Activated naive CD8-positive, alpha-beta T cell treated with anti-CD3 and anti-CD28 coated beads, Interleukin-2, amount 50 U/mL, for 24 hours (primary cell): ENCODE measurements at places on chromosomes 1 and 21.

GRCh38 chr1:202034683-202035462 is 24.5 kb downstream of the ELF3 start:
- H3K36me3 ChIP-seq = no peaks in the 10 kb centered on the region
- H3K27ac ChIP-seq = no peak overlapping the region
- no peaks in the 10 kb centered on the region for H3K27me3 ChIP-seq
- DNase-seq = no peak

GRCh38 chr1:7152655-7153054 is 367.4 kb downstream of the CAMTA1 start:
- no peak overlapping the region for H3K4me3 ChIP-seq
- H3K27me3 ChIP-seq = no peaks in the 10 kb centered on the region
- H3K36me3 ChIP-seq = no peaks in the 10 kb centered on the region
- no peak for DNase-seq
- no peak overlapping the region for H3K27ac ChIP-seq

GRCh38 chr1:24558902-24559791 is 3.3 kb downstream of the NCMAP start:
- no peaks in the 10 kb centered on the region for H3K36me3 ChIP-seq
- H3K27ac ChIP-seq = no peak overlapping the region
- no peak overlapping the region for H3K4me3 ChIP-seq
- peaks cover 15% of the 10 kb centered on the region for H3K4me1 ChIP-seq

DNA sequence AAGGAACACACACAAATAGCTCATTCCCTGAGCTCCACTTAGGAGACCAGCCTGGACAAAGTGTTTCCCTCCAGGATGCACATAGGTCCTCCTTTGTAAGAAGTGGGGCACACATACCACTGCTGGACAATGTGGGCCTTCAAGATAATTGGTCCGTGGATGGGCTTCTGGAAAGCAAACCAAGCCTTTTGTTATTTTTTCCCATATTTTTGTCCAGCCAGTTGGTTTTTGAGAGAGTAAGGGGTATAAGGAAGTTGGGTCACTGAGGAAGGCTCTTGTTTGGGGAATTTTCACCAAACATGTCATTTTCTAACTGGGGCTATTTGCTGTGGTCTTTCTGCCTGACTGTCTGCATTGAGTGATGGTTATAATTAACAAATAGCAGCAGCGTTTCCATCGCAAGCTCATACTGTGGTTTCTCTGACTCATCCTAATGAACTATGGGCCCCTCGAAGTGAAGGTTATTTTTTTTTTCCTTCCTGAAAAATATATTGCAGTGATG is 306.3 kb upstream of the DUSP10 start:
- H3K27ac ChIP-seq = peak overlapping the region; percentile 55
- DNase-seq = peak; percentile 5
- H3K27me3 ChIP-seq = no peaks in the 10 kb centered on the region
- peaks cover 21% of the 10 kb centered on the region for H3K4me1 ChIP-seq

DNA sequence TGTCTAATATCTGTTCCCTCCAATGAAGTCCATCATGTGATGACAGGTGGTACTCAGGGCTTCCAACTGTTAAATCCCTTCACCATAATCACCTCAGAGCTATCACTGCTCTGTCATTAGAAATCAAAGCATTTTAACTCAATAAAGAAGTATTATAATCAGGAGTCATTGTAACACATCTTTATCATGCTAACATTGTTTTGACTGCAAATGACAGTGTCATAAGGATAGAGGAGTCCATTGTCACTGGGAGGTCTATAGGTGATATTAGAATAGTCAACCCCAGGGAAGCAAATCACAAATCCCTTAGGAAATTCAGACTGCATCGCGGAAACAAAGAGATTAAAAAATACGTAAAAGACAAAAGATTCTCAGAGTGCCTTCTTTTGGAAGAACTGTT is 30.8 kb downstream of the LRRC53 start:
- no peaks in the 10 kb centered on the region for H3K4me1 ChIP-seq
- no peak overlapping the region for H3K27ac ChIP-seq
- no peaks in the 10 kb centered on the region for H3K27me3 ChIP-seq
- no peak overlapping the region for H3K4me3 ChIP-seq
- H3K36me3 ChIP-seq = no peaks in the 10 kb centered on the region

- H3K4me3 ChIP-seq = peak overlapping the region; percentile 82
- DNase-seq = no peak
- H3K27me3 ChIP-seq = no peaks in the 10 kb centered on the region
- H3K36me3 ChIP-seq = no peaks in the 10 kb centered on the region
These were observed 6.4 kb downstream of the NUAK2 start for GRCh38 chr1:205315008-205315618.

DNA sequence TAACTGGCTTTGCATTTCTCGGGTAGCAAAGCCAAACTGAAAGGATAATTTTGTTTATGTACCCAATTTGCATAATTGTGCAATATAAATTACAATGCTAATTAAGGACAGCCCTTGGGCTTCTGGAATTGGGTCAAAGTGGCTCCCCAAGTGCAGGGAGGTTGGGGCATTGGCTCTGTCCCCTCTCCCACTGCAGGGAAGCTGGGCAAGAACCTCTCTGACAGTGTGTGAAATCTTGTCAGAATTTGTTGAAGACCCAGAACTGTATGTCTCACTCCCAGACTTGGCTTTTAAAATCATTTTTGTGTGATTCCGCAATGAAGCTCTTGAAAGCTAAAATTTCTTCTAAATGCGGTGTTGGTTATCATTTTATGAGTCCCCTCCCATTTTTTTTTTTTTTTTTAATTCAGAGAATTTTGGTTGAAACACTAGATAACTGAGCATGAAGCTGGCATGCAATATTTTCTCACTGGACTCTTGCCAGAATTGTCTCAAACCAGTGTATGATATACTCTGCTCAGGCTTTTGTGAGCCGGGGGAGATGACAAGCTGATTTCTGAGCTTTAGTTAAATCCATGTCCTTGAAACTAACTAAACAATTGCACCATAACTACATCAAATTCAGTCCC is 878.9 kb upstream of the CXADR start:
- H3K4me1 ChIP-seq = no peaks in the 10 kb centered on the region
- no peaks in the 10 kb centered on the region for H3K36me3 ChIP-seq
- no peak overlapping the region for H3K27ac ChIP-seq
- no peak overlapping the region for H3K4me3 ChIP-seq
- DNase-seq = no peak

DNA sequence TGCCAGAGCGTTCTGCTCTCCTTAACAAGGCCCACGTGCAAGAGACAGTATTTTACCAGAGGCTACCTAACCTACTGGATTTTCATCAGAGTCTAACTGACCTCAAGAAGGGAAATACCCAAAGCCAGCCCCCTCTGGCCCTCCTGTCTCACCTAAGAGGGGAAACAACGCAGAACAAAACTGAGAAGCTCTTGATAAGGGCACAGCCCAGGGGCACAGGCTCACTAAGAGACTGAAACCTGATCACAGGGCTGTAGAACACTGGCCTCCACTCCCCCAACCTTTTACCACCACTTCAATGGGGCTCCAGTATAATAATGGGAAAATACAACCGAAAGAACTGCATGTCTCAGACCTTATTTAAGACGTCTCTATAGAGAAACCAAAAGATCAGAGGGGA is 449.5 kb upstream of the CAMK1G start:
- H3K27me3 ChIP-seq = no peaks in the 10 kb centered on the region
- no peaks in the 10 kb centered on the region for H3K36me3 ChIP-seq
- DNase-seq = no peak
- H3K4me3 ChIP-seq = no peak overlapping the region
- H3K27ac ChIP-seq = no peak overlapping the region

- H3K4me1 ChIP-seq = peaks cover 41% of the 10 kb centered on the region
- H3K27me3 ChIP-seq = peaks cover 11% of the 10 kb centered on the region
- H3K4me3 ChIP-seq = no peak overlapping the region
These were observed 159.0 kb upstream of the COL6A1 start for GRCh38 chr21:45822429-45823099.

- no peak for DNase-seq
- peak overlapping the region; percentile 79 for H3K27ac ChIP-seq
- H3K27me3 ChIP-seq = no peaks in the 10 kb centered on the region
- H3K4me1 ChIP-seq = peaks cover 36% of the 10 kb centered on the region
- H3K36me3 ChIP-seq = peaks cover 4% of the 10 kb centered on the region
- peak overlapping the region; percentile 50 for H3K4me3 ChIP-seq
These were observed 291.9 kb upstream of the USP25 start for GRCh38 chr21:15437883-15438282.

- no peaks in the 10 kb centered on the region for H3K4me1 ChIP-seq
- H3K36me3 ChIP-seq = no peaks in the 10 kb centered on the region
- H3K27ac ChIP-seq = no peak overlapping the region
These were observed 28.5 kb downstream of the CNIH3 start for GRCh38 chr1:224644553-224645154.

DNA sequence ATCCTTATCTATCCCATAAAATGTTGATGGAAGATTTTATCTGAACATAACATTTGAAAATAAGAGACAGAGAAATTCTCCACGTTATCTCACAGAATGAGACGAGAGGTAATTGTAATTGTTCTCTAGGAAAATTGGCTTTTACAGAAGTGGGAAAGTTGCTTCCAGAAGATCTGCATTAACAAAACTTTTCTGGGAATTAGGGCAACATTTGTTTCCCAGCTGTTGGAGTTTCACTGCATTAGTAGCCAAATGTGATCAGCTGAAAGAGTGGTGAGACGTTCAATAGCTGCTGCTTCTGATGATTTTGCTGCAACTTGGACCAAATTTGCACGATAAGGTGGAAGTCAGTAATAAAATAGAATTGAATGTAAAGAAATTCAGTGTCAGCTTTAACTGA is 7.6 kb downstream of the CHODL start:
- H3K4me1 ChIP-seq = no peaks in the 10 kb centered on the region
- no peak overlapping the region for H3K4me3 ChIP-seq
- no peaks in the 10 kb centered on the region for H3K36me3 ChIP-seq

DNA sequence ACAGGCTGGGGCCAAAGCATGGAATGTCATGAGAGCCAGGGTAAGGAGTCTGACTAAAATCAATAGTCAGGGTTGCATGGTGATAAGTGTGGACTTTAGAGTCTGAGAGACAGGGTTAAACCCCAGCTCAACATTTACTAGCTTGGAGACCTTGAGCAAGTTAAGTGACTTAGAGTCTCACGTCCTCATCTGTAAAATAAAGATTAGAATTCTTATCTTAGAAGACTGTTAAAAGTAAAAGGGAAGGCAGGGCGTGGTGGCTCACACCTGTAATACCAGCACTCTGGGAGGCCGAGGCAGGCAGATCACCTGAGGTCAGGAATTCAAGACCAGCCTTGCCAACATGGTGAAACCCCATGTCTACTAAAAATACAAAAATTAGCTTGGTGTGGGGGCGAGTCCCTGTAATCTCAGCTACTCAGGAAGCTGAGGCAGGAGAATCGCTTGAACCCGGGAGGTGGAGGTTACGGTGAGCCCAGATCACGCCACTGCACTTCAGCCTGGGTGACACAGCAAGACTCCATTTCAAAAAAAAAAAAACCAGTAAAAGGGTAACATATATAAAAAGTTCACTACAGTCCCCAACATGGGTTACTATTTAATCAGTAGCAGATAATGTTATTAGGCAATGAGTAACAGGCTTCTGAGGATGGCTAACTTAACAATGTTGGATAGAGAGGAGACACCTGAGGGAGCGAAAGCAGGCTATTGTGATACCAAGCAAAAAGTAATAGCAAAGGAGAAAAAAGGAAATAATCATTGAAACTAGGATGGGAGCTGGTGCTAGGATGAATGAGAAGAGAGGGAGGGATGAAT is 20.8 kb downstream of the TMCO1 start:
- H3K36me3 ChIP-seq = peaks cover 26% of the 10 kb centered on the region
- no peak overlapping the region for H3K27ac ChIP-seq
- DNase-seq = no peak
- H3K27me3 ChIP-seq = no peaks in the 10 kb centered on the region
